ENCODE measurements at places on chromosomes 3 and 15.

GRCh38 chr3:20462226-20462625 lies 276.2 kb upstream of the SGO1 start:
- no peak for DNase-seq

DNA sequence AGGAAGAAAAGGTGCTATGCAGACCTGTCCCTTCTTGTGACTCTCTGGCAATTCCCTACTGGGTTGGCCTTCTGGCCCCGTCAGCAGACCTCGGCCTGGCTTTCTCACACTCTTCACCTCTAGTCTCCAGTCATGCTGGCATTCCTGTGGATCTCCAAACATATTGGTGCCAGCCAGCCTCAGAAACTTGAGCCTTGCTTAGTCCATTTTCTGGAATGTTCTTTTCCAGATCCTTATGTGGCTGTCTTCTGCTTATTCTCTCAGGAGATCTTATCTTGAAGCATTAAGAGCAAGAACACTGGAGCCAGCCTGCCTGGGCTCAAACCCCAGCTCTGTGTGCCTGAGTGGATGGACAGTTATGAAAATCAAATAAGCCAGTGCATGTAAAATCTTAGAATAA lies 88.2 kb upstream of the NTRK3 start:
- DNase-seq = no peak

GRCh38 chr3:161523916-161524315 lies 27.3 kb downstream of the OTOL1 start:
- DNase-seq = no peak

GRCh38 chr3:72123908-72124441 lies 339.0 kb upstream of the PROK2 start:
- no peak for DNase-seq

DNA sequence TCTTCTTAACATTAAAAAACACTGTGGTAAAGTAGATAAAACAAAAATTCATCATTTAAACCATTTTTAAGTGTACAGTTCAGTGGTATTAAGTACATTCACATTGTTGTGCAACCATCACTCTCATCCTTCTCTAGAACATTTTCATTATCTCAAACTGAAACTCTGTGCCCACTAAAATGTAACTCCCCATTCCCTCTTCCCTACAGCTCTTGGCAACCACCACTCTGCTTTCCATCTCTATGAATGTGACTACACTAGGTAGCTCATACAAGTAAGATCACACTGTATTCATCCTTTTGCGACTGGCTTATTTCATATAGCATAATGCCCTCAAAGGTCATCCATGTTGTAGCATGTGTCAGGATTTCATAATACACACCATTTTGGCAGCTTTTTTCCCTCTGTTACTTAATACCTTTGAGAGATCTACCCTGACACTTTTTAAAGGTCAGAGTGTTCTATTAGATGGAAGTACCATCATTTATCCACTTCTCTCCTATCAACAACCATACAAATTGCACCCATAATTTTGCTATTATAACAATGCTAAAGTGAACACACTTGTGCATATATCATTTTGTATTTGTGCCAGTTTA lies 42.9 kb upstream of the FRMD4B start:
- no peak for DNase-seq

DNA sequence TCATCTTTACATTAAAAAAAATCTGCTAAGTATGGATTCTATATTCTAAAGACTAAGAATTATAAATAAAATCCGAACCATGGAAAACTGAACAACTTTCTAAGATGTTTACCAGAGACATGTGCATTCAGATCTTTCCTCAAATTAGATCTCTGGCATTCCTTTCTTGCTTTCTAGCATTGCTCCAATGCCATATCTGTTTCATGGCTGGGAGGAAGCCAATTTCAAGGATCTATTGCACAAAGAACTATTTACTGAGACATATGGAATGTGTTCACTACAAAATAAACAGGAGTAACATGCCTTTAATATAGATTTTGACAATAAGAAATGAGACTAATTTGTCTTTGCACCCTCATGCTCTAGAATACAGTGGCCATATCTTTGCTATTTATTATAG lies 45.1 kb upstream of the NANOGP8 start:
- DNase-seq = no peak

DNA sequence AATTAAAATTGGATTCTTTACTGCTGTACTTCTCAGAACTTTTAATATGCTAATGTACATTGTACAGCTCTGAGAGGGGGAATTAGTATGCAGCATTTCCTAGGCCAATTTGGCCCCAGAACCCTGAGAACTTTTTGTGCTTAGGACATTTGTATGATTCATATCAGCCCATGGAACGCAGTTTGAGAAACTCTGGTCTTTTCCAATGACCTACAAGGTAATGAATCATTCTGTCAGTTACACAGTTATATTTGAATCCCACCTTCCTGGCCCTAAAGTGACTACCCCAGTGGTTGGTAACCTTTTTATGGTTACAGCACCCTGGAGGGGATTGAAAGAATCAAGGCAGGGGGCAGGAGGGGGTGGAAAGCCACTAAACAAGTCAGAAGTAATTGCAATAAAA lies 25.6 kb upstream of the KBTBD12 start:
- DNase-seq = no peak

- no peak for DNase-seq
Observed at GRCh38 chr3:85193565-85193964, 234.8 kb downstream of the CADM2 start.

GRCh38 chr3:177263615-177264368 lies 66.5 kb upstream of the TBL1XR1 start:
- no peak for DNase-seq

DNA sequence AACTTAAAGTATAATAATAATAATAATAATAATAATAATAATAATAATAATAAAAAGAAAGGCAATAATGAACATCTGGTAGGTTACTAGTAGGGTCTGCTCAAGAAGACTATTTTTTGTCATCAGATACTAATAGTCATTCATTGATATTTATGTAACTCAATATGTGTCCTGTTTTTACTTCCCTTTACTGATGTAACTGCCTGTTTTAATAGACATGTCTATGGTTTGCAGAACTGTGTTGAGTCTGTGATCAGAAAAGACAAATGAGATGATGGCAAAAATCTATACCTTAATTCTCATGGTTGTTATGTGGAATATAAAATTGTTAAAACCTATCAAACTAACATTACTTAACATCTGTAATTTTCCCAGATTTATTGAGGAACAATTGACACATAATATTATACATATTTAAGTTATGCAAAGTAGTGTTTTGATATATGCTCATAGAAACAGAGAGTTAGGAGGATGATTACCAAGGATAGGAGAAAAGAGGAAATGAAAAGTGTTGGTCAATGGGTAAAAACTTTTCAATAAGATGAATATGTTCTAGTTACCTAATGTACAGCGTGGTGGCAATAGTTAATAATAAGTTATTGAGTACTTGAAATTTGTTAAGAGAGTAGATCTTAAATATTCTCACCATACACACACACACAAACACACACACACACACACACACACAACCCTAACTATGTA lies 699.4 kb downstream of the ZPLD1 start:
- DNase-seq = no peak

DNA sequence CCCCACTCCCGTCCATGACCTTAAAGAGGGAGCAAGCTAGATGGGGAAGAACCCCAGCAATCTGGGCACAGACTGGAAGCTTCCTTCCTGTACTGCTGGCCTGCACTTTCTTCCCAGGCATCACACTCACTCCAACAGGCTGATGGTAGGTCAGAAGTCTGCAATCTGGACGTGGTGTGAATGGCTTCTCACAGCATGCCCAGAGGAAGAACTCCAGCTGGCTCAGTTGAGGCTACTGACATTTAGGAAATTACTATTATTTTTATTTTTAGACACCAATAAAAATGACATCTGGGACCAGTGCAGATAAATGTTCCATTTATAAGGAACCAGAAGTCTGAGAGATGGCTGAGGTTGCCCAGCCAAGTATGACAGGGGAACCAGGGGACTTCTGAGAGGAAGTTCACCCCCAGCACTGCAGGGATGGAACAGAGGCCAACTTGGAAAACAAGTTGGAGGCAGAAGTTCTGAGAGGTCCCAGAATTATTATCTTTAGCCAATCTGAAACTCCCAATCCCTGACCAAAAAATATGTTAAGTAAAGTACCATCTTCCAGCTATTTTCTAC lies 163.8 kb upstream of the CTNNB1 start:
- DNase-seq = no peak

- DNase-seq = no peak
Observed at GRCh38 chr3:117989982-117990381, 1044.7 kb downstream of the IGSF11 start.

GRCh38 chr15:23069496-23070166 lies 30.3 kb upstream of the TUBGCP5 start:
- DNase-seq = no peak

- DNase-seq = no peak
Observed at GRCh38 chr15:89657686-89658200, 2.5 kb upstream of the KIF7 start.

- DNase-seq = no peak
Observed at GRCh38 chr3:50245251-50245745, 9.3 kb downstream of the GNAI2 start.

GRCh38 chr3:107822308-107822707 lies 268.5 kb downstream of the CD47 start:
- DNase-seq = no peak

DNA sequence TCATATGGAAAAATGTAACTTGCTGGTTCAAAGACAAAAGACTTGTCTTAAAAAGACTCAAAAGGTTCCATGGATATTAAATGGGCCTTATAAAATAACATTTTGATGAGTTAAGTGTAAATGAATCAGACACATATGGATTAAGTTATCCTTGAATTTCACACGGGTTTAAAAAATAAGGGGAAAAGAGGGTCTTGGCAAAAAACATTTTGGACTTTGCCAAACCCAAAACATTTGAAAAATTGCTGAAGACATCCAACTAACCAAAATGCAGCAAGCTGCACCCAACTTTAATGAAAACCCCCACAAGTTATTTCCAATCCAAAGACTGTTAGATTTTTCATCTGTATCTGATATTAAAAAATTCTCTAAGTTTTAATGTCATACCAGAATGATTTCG lies 200.7 kb downstream of the MEIS2 start:
- no peak for DNase-seq

- no peak for DNase-seq
Observed at GRCh38 chr3:65576228-65576627, 462.5 kb downstream of the MAGI1 start.

- no peak for DNase-seq
Observed at GRCh38 chr15:34796847-34797435, 1.6 kb upstream of the ACTC1 start.

GRCh38 chr15:77716632-77717332 lies 84.1 kb upstream of the LINGO1 start:
- DNase-seq = no peak

Measured in stimulated activated CD4-positive, alpha-beta T cell treated with anti-CD3 and anti-CD28 coated beads, Interleukin-1b, Interleukin-23, amount 100 ng/mL, for 1 hour (primary cell).